Motor neuron (in vitro differentiated cells): ENCODE measurements at places on chromosomes 3 and 15. TPM values are rescaled to one million over a fixed set of nuclear protein-coding genes. Genes with fewer than 3 reads are reported as not detected.

GRCh38 chr3:107985496-107985895 lies 105.3 kb downstream of the CD47 start:
- ATAC-seq = no peak

DNA sequence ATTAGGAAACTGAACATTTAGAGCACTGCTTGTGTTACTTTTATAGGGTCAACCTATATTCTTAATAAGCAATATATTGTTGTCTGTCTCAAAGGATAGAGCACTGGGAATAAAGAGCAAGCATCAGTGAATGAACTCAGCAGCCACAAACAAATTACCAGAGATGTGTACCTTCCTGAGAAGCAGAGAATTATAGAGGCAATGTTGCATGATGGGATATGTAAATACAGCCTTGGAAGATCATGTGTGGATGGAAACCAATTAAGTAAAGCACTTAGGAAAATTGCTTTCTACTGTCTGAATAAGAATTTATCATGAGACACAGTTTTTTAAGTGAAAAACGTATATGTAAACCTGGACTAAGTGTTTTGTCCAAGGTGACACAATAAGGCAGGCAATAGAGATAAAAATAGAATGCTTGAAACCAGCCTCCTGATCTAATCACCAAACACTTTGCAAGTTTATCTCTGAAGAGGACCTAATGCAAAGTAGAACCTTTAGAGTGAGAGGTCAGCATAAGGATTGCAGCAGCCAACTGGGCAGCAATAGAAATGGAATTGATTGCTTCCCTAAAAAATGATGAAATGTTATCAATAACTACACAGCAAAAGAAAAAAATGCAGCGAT lies 848.0 kb downstream of the TUSC7 start:
- peak; percentile 90 for ATAC-seq

- ATAC-seq = no peak
These were observed 391.4 kb upstream of the FRG2C start for GRCh38 chr3:75272691-75273090.

DNA sequence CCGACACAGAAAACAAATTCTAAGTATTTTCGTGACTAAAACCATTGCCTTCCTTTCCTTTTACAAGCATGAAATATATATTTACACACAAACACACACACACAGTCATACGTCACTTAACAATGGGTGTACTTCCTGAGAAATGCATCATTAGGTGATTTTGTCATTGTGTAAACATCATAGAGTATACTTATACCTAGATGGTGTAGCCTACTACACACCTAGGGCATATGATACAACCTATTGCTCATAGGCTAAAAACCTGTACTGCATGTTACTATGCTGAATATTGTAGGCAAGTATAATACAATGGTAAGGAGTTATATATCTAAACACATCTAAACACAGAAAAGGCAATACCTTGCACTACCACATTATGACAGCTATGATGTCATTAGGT lies 28.6 kb downstream of the COL6A5 start:
- ATAC-seq = no peak

DNA sequence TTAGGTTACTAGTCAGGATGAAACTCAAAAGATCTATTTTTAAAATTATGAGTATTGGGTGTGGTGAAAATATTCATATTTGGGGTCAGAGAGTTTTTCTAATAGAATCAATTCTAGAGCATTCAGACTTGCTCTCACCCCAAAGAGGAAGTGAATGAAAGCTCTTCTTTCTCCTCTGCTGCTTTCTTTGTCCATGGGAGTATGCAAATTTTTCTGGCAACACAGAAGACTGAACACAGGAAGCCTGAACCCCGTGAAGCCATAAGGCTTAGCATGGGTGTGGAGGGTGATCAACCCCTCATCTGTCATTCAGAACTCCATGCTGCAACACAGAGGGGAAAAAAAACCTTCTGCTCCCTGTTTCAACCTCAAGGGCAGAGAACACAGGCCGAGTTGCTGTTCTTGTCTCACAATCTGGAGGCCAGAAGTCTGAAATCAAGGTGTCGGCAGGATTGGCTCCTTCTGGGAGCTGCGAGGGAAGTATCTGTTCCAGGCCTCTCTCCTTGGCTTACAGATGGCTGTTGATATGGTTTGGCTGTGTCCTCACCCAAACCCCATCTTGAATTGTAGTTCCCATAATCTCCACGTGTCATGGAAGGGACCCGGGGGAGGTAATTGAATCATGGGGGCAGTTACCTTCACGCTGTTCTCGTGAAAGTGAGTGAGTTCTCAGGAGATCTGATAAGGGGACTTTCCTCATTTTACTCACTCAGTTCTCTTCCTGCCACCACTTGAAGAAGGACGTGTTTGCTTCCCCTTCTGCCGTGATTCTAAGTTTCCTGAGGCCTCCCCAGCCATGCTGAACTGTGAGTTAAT lies 33.7 kb upstream of the CD47 start:
- ATAC-seq = peak; percentile 85

DNA sequence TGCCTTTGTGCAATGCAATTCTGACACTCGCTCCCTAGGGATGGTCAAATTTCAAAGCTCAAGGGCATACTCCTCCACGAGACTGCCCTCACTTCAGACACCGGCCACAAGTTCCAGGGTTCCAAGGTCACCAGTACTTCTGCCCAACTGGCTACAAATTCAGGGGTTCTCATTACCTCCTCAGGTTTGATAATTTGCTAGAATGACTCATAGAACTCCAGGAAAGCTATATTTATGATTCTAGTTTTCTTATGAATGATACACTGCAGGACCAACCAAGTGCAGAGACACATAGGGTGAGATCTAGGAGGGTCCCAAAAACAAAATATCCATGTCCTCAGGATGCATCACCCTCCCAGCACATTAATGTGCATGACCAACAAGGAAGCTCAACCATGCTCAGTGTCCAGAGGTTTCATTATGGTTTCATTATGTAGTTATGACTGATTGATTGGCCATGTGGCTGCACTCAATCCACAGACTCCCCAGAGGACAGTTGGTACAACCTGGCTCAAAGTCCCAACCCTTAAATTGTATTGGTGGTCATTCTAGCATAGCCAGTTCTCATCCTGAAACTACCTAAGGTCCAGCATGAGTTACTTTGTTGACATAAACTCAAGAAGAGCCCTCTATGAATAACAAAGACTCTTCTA lies 170.4 kb upstream of the LRRN1 start:
- no peak for ATAC-seq

DNA sequence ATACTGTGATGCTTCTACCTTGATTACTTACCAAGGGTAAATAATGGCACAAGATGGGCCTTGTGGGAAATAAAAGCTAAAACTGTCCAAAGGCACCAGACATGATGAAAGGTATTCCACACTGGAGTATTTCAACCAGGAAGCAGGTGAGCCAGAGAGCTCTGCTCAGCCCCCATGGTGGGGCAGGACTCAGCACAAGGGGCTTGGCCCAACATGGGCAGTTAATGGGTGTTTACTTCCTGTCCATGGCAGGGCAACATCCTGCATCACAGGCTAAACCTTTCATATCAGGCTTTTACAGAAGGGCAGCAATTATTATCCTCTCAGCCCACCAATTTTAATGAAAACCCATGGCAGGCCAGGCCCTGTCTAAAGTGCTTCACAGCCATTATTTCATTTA lies 38.2 kb downstream of the MAGI1 start:
- ATAC-seq = no peak

DNA sequence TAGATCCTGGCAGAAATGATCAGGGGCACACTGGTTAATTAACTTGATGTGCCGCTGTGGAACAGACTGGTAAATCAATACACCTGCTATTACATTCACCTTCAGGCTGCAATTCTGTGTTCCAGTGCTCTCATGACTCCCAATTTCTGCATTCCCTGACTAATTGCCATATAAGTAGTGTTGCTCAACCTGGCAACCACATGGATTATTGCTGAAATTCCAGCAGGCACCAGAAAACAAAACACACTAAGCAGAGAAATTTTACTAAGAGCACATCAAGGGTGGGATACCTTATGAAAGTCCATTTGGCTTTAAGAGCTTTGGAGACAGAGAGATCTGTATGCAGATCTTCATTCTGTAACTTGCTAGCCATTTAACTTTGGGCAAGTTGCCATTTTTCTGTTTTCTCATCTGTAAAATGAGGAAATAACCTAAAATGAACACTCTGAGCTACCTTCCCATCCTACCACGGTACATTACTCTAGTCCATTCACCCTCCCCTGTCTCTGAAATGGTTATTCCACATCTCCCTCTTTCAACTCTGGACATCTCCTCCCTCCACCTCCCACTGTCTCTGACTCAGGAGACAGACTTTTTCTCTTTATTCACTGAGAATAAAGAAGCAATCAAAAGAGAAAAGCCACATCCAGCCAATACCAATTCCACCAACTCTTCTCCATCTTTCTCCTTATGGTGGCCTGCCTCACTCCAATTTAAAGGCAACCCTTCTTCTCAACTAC lies 54.6 kb downstream of the STAC start:
- ATAC-seq = peak; percentile 20

DNA sequence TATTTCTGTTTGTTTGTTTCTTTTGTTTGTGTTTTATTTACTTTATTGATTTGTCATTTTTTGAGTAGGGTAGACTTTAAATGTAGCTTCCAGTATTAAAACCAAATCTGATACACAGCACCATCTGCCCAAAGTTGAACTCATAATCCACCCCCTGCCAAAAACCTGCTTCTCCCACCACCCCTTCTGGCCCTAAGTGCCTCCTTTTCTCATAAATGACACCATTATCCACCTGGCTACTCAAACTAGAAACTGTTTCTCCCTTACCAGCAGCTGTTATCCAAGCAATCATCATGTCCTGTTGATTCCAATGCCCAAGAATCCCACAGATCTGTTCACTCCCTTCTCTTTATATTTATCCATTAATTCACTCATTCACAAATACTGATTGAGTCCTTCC lies 21.8 kb upstream of the PTX3 start:
- ATAC-seq = no peak

DNA sequence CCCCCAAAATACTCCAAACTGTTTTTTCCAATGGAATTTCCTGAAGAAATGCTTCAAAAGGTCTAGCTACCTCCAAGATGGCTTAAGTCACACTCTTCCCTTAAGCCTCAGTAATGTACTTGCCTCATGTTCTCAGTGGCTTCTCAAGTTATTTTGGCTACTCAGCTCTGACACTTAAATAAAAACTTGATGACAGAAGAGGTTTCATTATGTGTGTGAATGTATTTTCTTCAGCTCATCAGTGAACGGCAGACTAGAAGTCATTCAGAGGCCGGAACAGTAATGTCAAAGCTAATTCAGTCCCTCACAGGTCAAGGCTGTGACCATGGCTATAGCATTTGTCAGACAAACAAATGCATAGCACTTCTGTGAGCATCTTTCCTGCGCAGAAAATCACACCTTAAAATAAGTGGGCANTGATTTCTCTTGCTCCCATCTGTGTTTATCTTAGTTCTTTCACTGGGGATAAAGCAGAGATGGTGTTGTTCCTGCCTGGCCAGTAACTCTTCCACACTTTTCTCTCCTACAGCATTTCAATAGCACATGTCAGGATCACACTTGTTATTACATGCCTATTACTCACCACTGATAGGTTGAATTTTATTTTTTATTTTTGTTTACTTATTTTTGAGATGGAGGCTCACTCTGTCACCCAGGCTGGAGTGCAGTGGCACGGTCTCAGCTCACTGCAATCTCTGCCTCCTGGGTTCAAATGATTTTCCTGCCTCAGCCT lies 68.5 kb upstream of the PLCL2 start:
- ATAC-seq = no peak

DNA sequence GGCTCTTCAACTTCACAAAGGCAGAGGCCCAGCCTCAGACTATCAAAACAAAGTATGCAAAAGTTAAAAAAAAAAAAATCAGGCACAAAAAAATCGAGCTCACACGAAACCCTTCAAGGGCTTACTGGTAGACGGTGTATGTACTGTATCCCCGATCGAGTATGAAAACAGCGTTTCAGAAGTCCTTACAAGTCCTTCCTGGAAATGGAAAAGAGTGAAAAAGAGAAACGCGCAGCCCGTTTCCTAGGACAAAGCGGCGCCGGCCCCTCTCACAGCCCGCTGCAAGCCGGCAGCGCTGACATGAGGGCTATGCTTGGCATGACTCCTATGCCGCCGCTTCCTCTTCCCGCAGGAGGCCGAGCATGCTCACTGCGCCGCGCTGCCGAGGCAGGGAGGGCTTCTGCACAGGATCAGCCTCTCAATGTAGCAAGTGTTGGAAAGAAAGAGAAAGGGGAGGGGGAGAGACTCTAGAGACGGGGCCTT lies at the start of gene VGLL4:
Gene VGLL4, minus strand, starts transcription at position 311 of the 483 bp plus-strand sequence. CDS start 397 bp downstream, outside the sequence.
- peak; percentile 74 for ATAC-seq

DNA sequence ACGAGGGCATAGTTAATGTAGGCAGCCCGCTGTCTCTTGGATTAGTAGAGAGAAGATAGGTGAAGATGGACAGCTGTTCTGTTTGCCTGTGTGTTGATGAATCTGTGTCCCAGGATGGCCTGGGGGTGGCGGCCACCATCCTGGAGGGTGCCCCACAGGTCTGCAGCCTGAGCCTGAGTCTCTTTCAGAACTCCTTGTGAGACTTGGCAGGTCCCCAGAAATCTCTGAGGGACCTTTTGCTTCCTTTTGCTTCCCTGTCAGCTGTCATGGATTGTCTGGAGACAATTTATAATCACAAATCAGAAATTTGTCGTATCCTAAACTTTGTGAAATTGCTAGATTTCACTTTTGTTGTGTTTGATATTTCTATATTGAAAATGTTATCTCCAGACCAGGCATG lies 17.4 kb downstream of the FAN1 start:
- ATAC-seq = no peak

GRCh38 chr3:172752651-172753050 lies 2.1 kb downstream of the ECT2 start:
- ATAC-seq = no peak

DNA sequence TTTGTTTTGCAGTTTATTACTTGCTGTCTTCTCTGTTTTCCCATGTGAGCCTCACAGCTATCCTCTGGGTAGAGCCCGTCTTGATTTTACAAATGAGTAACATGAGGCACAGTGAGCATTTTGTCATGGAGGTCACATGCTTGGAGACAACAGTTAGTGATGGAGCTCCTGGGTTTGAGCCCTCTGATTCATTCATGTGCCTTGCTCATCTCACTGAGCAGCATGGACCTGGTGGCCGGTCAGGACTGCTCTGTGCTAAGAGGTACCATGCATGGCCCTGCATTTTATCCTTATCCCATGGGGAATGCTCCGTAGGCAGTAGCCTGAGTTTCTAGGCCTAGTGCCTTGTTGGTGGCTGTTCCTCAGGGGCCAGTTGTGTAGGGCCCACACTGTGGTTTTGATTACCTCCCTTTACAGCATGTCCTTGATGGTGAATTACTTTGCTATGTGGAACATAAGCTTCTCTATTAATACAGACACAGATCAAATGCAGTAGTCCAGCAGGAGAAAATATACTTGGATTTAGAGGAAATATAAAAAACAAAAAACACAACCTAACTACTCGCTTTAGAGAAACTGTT lies 35.6 kb downstream of the MAP2K5 start:
- peak; percentile 47 for ATAC-seq

DNA sequence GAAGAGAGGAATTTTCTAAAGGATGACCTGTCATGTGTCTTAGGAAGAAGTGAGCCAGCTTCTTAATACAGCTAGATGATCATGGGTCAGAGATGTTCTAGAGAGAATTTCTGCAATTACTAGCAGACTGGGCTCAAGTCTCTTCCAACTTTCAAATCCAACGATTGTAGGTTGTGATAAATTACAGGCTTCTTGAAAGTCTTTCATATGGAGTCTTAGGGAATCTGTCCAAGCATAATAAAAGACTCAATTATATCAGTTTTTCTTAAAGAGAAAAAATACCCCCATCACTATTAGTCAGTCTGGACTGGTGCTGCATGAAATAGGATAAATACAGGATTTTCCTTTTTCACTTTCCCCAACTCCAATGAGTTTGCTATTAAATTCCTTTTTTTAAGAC lies 59.1 kb downstream of the DRD3 start:
- ATAC-seq = no peak

Gene RASL12
- 0.05 TPM in 2 replicates for total RNA-seq

Gene RTP4
- 0.52 and 0.64 TPM in 2 replicates for total RNA-seq

Gene FAM174B
- 5.4 and 5.9 TPM in 2 replicates for total RNA-seq

Gene RPS27L
- 90.6 and 94.1 TPM in 2 replicates for total RNA-seq

Gene KLF15
- 2.5 and 3.9 TPM in 2 replicates for total RNA-seq

Gene CHRFAM7A
- 2.0 and 2.2 TPM in 2 replicates for total RNA-seq
